ENCODE measurements at places on chromosomes 5 and 9.

GRCh38 chr5:53426512-53426830 is 54.0 kb upstream of the FST start:
- DNase-seq: no peak

- no peak for DNase-seq
These were observed 43.3 kb downstream of the DOCK8 start for GRCh38 chr9:257957-258356.

GRCh38 chr5:17315710-17316221 is 98.3 kb downstream of the BASP1 start:
- no peak for DNase-seq

DNA sequence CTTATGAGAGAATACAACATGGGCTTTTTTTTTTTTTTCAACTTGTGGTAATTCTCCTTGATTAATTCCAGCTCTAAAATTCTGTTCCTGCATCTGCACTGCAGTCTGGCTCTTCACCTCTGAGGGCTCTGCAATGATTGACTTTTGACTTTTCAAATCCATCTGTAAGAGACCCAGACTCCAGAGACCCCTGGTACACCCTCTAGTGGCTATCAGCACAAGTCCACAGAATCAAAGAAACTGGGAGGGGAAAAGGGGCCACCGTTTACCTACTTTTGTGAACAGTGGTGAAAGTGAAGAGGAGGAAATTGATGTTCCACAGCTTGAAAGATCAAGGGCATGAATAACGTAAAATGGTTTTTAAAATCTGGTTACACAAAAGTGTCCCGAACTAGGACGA is 151.6 kb downstream of the SLIT3 start:
- peak; percentile 64 for DNase-seq

DNA sequence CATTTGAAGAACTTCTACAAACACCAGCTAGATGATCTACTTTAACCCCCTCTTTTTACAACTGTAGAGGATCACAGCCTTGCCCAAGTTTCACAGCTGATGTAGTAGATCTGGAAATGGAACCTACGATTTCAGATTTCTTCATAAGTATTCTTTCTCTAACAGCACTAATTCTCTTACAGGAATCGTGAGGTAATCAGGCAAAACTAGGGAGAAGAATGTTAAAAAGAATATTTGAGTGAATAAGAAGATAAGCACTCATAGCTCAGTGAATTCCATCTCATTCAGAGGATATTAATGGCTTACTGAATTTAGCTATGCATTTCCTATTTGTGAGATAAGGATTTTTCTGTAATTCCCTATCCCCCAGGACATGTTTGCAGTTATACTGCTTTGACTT is 42.1 kb downstream of the NADK2 start:
- no peak for DNase-seq

DNA sequence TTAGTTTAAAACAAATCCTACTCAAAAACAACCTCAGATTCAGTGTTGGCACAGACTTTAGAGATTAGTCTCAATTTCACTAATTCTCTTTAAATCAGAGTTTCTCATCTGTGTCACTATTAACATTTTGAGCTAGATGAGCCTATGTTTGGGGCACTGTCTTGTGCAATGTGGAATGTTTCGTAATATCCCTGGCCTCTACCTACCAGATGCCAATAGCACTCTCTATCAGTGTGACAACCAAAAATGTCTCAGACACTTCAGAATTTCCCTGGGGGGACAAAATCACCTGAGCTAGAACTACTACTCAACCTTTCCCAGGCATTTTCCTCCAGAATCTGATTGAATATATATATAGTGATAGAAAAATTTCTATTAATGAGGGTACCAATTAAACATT is 465.2 kb upstream of the RGMB start:
- DNase-seq: no peak

GRCh38 chr5:78562001-78562400 is 86.6 kb downstream of the LHFPL2 start:
- DNase-seq: no peak

DNA sequence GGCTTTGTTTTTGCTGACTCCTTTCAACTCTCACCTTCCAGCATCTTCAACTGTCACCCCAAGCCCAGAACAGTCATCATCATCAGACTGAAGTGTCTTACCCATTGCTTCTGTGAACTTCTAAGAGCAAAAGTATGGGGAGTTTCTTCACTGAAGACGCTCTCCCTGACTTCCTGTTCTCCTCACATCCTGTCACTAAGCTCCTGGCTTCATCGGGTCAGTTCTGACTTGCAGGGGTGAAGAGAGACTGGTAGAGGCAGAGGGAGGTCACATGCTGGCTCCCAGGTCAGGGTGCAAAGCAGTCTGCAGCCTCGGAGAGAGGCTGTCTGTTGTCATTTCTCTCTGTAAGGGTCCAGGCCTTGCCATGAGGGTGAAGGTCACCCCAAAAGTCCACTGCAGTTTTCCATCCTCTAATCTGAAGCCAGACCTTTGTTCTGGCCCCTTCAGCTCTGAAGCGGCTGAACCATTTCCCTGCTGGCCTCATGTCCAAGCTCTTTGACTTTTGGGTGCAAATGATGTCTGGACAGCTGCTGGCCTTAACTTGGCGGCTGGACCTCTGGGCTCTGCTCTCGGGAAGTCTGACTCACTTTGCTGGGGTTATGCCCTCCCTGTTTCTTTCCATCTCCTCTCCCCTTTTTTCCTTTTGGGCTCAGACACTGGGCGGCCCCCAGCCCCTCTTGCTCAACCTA is 305.0 kb downstream of the RAB3C start:
- DNase-seq: no peak

DNA sequence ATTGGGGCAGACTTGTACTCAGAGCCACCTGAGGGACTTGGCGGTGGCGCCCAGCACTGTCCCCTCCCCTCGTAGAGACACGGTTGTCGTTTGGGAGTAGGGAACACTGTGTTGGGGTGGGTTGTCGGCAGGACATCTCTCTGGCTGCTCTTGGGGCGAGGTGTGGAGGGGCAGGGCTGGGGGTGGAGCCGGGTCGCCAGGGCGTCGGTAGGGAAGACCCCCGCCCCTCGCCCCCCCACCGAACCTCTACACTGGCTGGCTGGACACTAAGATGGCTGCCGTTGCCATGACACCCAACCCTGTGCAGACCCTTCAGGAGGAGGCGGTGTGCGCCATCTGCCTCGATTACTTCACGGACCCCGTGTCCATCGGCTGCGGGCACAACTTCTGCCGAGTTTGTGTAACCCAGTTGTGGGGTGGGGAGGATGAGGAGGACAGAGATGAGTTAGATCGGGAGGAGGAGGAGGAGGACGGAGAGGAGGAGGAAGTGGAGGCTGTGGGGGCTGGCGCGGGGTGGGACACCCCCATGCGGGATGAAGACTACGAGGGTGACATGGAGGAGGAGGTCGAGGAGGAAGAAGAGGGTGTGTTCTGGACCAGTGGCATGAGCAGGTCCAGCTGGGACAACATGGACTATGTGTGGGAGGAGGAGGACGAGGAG is 778 bp downstream of the TRIM41 start:
- peak; percentile 93 for DNase-seq

DNA sequence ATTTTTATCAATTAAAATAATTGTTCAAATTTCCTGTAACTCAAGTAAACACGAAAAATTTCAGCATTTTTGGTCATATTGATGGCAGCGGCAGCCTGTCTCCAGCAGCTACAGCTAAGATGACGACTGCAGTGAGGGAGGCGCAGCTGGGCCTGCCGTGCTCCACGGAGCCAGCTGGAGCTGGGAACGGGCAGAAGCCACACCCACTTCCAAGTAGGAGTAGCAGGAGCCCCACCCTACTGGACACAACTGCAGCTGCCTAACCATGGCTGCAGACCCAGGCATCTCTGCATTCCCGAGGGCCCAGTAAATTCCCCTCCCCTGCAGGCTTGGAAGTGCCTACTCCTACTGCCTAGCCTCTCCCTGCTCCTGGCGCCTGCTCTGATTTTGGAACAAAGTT is 2031.7 kb downstream of the EFNA5 start:
- peak; percentile 69 for DNase-seq

- DNase-seq: no peak
These were observed 16.4 kb upstream of the FBP1 start for GRCh38 chr9:94655739-94656138.

DNA sequence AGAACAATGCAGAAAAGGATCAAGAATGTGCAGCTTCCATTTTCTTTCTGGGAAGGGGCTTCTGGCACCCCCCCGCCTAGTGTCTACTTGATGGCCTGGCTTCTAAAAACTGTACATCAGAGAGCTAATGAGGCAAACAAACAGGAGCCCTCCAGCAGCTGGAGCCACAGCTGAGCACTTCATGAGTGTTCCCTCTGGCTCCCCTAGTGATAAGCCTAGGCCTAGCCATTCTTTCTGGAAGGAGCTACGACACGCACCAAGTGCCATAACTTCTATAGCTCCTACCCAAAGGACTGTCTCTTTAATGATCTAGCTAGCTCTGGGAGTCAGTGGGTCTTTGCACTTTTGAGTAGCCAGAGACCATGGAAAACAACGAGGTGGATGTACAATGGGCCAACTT is 66.1 kb downstream of the DNAH5 start:
- peak; percentile 53 for DNase-seq

- no peak for DNase-seq
These were observed 11.7 kb downstream of the OGN start for GRCh38 chr9:92392690-92393089.

- no peak for DNase-seq
These were observed 558.4 kb downstream of the PRDM9 start for GRCh38 chr5:24065779-24066178.

- DNase-seq: no peak
These were observed 158.9 kb downstream of the MAPKAP1 start for GRCh38 chr9:125548141-125548540.

DNA sequence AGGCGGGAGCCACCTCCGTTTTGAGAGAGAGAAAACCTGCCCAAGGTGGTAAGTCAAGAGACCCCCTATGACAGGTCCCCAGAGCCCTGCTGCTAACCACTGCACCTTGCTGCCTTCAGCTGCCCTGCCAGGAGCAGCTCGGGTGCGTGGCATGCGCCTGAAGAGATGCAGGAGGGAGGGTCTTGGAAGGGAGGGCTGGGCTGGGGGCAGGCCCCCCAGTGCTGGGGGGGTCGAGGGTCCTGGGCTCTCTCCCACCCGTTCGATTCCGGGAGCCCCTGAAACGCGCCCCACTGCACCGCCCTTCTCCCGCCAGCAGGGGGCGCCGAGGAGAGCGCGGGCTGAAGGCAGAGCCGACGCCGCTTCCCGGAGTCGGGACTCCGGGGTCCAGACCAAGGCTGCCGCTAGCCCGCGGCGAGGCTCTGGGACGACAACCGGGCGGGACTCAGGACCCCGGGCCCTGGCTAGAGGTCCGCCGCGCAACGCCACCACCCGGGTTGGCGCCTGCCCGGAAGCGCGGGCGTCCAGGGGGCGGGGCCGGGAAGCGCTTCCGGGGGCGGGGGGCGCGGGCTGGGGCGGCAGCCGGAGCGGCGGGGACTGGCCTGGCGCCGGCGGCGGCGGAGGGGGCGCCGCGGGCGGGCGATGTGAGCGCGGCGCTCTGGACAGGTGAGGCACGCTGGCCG is at the start of gene ZBTB34:
TSS of gene ZBTB34 (plus strand) at position 563 of the 680 bp plus-strand sequence. CDS start 18,761 bp downstream, outside the sequence.
- peak; percentile 92 for DNase-seq

- no peak for DNase-seq
These were observed 25.2 kb downstream of the COL5A1 start for GRCh38 chr9:134666831-134667230.

DNA sequence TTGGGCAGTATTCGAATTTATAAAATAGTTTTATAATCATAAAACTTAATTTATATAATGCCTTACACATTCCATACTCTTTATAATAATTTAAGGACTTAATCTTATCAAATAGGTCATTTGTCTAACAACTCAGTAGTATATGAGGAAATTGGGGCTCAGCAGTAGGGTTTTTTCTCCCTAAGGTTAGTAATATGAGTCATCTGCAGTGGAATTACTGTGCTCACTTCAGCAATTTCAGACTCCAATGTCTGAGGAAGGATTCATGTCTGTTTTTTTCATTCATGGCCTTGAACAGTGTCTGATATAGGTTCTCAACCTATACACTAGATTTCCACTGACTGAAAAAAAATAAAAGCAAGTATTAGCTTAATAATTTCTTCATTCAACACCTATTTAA is 7.4 kb downstream of the DMRTA1 start:
- no peak for DNase-seq

- DNase-seq: no peak
These were observed 2.1 kb downstream of the SPATA31E1 start for GRCh38 chr9:87884578-87885459.

DNA sequence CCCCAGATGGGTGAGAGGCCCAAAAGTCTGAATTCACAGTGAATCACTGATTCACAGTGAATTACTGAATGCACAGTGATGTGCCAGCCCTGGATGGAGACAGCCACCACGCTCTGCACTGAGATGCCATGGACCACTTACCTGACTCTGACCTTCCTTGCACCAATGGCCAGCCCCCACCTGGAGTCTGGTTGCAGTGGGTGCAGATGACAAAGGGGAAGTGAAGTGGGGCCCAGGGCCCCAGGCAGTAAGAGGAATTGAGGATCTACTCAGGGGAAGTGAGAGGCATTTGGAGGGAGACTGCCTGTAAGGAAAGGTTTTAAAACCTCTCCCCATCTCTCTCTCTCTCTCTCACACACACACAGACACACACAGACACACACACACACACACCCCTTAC is 412.1 kb downstream of the CYLC2 start:
- no peak for DNase-seq

- DNase-seq: no peak
These were observed 133.0 kb downstream of the SLF1 start for GRCh38 chr5:94751460-94751859.

- no peak for DNase-seq
These were observed 157.5 kb downstream of the DMRT2 start for GRCh38 chr9:1207686-1208085.

DNA sequence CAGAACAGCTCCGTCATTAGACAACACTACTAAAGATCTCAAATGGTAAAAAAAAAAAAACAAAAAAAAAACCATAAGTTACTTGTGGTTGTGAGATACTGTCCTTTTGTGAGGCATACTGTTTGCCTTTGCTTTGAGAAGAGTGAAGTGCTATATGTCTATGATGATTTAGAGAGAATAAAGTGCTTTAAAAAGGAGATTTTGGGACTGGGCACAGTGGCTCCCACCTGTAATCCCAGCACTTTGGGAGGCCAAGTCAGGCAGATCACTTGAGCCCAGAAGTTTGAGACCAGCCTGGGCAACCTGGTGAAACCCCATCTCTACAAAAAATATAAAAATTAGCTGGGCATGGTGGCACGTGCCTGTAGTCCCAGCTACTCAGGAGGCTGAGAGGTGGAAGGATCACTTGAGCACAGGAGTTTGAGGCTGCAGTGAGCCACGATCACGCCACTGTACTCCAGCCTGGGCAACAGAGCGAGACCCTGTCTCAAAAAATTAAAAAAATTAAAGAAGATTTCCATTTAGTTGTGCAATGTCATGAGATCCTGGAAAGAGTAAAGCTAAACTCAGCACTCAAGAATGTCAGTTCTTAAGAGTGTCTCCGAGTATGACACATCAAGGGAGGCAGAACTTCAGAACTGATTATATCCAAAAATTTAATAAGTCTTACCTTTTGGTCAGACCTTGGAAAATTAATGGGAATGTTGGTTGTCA is 87.3 kb downstream of the PRDM6 start:
- DNase-seq: no peak

GRCh38 chr5:131794586-131794985 is 2.2 kb downstream of the FNIP1 start:
- no peak for DNase-seq

GRCh38 chr9:12652973-12653372 is 40.2 kb upstream of the TYRP1 start:
- no peak for DNase-seq

GRCh38 chr5:145777445-145778063 is 57.6 kb downstream of the PRELID2 start:
- no peak for DNase-seq
